ENCODE measurements at places on chromosomes 12 and 14.

GRCh38 chr12:116265351-116266147 lies 11.9 kb downstream of the MED13L start:
- no peak for DNase-seq

DNA sequence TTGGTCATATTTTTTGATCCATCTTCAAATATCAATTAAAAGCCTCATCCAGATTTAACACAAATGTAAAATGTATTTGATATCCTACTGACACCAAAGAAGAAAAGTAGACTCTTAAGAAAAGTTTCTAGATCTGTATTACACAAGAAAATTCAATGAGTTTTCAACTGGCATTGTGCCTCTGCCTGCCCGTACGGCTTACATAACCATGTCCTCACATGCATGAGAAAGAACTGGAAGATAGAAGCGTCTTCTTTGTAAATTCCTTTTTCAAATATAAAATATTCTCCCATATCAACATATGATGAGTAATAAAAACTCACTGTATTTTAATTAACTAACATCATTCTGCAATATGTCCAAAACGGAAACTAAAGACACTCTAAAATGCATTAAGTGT lies 7.2 kb downstream of the ANKS1B start:
- no peak for DNase-seq

- DNase-seq = no peak
These were observed 20.6 kb downstream of the CNIH1 start for GRCh38 chr14:54420478-54421142.

- no peak for DNase-seq
These were observed 570.6 kb upstream of the STXBP6 start for GRCh38 chr14:25620515-25620914.

DNA sequence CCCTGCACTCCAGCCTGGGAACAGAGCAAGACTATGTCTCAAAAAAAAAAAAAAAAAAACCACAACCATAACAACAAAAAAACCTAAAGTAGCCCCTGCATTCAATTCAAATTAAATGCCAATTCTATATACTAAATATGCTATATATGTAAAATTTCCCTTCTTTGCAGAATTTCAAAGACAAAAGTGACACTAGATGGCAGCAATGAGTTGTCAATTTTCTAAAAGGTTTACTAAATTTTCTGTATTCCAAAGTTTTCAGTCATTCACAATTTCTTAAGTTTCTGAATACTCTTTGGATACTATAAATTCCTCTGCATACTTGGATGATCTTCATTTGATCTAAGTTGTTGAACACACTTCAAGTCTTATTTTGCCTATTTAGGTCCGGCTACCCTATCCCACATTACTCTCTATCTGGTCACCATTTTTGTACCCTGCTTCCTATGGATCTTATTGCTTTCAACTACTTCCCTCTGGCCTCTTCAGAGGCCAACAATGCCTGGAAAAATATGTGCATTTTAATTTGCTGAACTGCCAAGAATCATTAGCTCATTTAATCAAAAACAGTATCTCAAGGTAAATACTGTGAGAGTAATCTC lies 27.9 kb downstream of the HNRNPC start:
- DNase-seq = no peak

DNA sequence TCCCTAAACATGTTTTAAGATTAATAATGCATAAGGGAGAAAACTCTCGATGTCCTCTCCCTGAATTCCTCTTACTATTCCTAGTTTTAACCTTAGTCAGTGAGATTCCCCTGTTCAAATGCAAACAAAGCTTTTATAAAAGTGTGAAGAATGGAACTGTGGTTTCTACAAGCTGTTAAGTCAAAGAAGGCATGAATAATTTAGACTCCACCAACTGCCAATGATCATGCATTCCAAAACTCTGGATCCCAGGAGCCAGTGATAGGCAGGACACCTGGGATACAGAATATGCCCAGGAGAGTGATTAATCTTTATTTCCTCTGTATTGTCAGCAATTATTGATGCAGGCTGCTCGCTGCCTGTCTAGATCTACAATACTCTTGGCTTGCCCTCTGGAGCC lies 190.3 kb upstream of the ATF7IP start:
- DNase-seq = no peak

All from activated CD8-positive, alpha-beta memory T cell treated with anti-CD3 and anti-CD28 coated beads for 4 hours (primary cell).